Anterior cingulate cortex (tissue), 58 donors: ENCODE measurements at places on chromosomes 2 and 18.

GRCh38 chr2:133508546-133509165 lies 59.6 kb downstream of the NCKAP5 start:
- no peak for DNase-seq

- no peak for DNase-seq
These were observed 155.2 kb downstream of the TMEM18 start for GRCh38 chr2:521853-522530.

DNA sequence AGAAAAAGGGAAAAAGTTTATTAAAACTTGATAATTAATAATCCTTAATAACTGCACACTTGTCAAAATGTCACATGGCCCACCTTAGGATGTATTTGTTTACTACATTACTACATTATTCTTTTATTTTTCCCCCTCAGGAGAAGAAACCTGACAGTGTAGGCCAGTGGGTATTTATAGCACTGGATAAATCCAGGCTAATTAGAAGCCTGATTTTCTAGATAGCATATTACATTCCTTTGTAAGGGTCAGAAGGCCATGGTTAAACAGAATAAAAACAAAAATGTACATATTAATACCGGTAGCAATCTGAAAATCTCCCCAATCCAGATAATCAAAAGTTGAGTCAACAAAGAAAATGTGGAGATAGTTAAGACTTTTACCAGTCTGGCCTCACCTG lies 21.5 kb upstream of the KIDINS220 start:
- no peak for DNase-seq

- no peak for DNase-seq
These were observed 4.4 kb downstream of the BCS1L start for GRCh38 chr2:218663901-218664300.

DNA sequence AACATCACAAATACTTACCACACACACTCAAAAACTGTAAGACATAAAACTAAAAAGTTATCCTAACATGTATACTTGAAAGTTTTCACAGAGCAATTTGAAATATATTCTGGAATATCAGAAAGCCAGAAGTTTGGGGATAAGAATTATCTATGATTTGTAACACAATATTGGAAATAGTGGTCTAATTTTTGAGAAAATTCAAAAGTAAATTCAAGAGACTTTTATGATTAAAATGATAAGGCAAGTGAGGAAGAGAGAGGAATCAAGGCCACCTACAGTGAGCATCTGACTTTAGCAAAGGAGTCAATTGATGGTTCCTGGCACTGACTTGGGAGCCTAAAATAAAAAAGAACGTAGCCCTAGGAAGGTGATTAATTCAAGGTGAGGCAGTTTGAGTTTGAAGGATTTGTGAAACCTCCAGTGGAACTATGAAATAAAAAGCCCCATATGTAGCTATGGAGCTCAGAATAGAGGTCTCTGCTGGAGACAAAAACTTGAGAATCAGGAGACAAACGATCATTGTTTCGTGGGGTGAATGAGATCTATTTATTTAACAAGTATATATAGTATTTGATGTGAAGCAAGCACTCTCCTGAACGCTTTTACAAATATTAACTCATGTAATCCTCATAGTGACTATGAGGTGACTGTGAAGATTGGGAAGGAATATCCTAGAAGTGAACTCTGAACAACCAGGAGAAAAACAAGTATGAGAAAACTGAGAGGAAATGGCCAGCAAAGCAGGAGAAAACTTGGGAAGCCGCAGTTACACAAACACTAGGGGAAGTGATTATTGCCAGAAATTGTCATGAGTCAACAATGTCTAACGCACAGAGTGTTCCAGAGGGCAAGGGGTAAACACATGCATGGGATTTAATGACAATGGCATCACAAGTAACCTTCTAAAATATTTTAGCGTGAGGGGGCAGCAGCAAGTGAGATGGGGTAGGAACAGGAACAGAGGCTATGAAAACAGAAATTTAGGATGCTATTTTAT lies 12.8 kb downstream of the TFPI start:
- no peak for DNase-seq

GRCh38 chr18:21054252-21054821 lies 57.3 kb downstream of the ROCK1 start:
- no peak for DNase-seq

DNA sequence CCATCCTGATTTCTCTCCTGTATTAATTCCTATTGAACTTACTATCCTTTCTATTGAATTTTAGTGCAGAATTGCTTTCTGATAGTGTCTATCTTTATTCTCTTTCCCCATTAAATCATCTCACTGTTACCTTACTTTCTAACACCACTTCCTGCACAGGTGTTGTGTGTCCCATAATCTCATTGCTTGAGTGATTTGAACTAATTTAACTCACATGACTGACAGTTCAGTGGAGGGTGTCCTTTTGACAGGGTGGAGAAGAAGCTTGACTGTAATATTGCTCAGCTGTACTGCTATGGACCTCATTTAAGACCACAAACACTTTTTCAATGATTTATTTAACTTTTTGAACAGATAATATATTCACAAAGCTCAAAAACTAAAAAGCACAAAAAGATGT lies 211.8 kb downstream of the NRXN1 start:
- no peak for DNase-seq

- no peak for DNase-seq
These were observed 593.9 kb upstream of the ZNF804A start for GRCh38 chr2:184004289-184004947.

- DNase-seq: no peak
These were observed 8.9 kb downstream of the ZAP70 start for GRCh38 chr2:97722227-97722626.

DNA sequence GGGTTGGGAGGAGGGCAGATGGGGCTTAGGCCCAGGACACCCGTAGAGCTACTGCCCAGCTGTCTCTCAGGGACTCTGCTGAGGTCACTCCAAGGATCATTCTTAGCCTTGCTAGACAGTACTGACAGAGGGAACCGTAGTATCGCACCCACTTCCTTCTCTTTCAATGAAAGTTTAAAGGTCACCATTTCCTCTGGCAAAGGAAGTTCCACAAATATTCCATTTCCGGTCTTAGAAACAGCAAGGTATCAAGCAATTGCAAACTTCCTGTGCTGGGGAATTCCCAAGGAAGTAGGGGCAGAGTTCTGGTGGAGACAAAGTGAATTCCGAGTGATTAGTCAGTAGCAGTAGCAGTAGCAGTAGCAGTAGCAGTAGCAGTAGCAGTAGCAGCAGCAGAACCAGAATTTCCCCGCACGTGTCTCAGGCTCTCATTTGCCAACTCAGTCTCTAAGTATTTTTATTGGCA lies 24.7 kb downstream of the IL1B start:
- DNase-seq: no peak

DNA sequence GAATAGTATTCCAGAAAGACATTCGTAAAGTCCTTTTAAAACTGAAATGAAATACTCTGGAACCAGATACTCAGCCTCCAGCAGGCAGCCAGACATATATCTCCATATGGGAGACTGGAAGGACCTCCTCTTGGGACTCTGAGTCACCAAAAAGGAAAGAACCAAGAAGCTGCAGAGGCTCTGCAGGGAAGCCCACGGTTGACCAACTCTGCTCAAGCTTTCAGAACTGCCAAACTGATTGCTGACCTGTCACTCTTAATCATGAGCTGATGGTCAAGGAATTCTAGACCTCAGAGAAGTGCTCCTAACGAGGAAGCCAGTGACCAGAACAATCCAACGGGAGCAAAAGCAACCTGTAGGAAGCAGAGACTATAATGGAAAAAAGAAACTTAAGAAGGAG lies 434.7 kb downstream of the EIPR1 start:
- DNase-seq: no peak

DNA sequence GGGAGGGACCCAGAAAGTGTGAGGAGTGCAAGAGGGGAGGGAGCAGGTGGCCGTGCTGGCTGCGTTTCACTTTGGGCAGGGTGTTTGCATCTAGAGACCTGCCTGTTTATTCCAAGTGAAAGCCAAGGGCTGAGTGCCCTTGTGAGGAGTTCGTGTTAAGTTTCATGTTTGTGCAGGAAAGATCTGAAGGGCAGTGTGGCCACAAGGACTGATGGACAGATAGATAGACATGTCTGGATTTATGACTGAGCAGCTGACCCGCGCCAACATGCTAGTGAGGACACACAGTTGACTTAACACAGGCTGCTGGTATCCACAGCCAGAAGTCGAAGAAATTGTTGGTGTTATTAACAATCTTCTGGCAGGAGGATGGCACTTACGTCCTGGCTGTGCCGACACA lies 387.6 kb upstream of the TNP1 start:
- no peak for DNase-seq

GRCh38 chr2:179311101-179311500 lies 46.5 kb upstream of the SESTD1 start:
- DNase-seq: no peak

DNA sequence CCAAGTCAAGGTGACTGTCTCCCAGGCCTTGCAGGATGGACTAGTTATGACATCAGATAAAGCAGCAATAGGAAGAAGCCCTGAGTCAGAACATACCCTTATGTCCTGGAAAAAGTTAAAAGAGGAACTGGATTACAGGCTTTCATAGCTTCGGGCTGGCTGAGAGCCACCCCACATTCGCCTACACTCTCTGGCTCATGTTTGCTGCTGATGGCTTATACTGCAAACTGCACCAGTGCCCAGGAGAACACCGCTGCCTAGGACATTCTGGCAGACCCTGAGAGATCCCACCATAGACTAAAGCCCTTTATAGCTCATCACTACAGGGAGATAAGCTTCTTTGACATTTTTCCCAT lies 20.3 kb downstream of the SLC8A1 start:
- DNase-seq: no peak

DNA sequence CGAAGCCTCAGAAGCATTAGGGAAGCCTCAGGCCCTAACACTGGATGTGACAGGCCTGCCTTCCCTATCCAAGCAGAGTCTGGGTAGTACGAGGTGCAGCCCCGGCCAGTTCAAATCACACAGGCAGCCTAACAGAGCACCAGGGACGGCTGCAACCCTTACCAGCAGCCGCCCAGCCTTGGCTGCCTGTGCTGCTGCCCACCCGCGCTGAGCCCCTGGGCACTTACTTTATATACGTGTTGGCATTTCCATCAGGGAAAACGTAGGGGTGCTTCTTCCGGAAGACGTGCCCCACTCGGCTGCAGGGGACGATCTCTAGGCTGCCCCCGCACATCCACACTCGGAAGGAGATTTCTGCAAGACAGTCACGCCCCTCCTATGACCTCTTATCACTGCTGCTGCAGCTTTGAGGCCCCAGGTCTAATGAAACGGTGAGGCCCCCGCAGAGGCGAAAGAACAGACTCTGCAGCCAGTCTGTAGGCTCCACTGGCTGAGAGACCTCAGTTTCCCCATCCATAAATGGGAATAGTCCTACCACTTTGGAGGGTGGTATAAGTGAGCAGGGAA lies 124.7 kb upstream of the CAPN13 start:
- no peak for DNase-seq

DNA sequence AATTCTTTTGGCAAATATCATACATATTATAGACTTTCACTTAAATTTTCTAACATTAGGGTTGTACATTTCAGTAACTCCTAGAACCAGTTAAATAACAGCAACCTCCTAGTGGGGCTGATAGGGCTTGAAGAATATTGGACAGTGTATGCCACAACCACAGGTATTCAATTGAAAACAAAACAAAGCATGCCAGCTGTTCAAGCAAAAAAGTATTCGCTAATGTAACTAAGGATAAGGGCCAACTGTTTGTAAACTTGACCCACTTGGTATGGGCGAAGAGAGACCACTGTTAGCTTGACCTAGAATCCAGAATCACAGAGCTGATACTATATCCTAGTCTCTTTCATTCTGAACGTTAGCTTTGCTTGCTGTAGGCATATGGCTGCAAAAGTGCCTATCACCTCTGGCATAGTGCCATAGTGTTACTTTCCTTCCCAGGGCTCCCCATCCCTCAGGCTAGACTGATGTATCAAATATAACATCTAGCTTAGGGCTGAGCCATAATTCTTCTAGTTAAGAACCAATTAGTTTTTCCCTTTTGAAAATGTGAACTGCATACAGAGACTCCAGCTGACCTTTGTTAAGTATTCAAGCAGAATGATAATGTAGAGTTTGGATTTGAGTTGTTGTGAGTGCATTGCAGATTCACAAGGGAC lies 458.8 kb upstream of the NRXN1 start:
- no peak for DNase-seq
